Activated CD4-positive, alpha-beta T cell treated with anti-CD3 and anti-CD28 coated beads, Interleukin-2, amount 50 U/mL, for 48 hours (primary cell): ENCODE measurements at places on chromosomes 4 and X.

- no peak for DNase-seq
Observed at GRCh38 chr4:10007793-10008608, 13.3 kb downstream of the SLC2A9 start.

DNA sequence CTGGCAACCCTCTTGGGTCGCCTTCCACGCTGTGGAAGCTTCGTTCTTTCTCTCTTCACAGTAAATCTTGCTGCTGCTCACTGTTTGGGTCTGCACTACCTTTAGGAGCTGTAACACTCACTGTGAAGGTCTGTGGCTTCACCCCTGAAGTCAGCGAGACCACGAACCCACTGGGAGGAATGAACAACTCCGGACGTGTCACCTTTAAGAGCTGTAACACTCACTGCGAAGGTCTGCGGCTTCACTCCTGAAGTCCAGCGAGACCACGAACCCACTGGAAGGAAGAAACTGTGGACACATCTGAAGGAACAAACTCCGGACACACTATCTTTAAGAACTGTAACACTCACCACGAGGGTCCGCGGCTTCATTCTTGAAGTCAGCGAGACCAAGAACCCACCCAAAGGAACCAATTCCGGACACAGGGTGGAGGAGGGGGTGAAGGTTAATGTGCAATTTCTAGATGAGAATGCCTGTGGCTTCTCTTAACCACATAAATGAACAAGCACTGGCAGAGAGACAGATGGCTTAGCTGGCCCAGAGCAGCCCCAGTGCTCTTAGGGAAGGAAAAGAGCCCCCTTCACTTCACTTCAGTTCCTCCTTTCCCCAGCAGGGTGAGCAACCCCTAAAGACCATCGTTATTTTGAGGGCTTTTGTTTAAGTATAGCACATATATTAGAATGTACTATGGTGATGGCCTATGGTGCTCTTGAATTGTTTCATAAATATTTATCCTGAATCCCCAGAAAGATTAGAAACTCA lies 73.0 kb downstream of the LUZP4 start:
- DNase-seq = no peak

DNA sequence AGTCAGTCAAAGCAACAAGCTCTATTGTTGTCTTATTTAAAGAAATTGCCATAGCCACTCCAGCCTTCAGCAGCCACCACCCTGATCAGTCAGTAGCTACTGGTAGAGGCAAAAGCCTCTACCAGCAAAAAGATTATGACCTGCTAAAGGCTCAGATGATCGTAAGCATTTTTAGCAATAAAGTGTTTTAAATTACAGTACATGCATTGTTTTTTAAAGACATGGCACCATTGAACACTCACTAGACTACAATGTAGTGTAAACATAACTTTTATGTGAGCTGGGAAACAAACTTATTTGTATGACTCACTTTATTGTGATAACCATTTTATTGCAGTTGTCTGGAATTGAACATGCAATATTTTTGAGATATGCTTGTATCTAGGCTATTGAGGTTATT lies 32.3 kb upstream of the DYNLT3 start:
- DNase-seq = no peak

DNA sequence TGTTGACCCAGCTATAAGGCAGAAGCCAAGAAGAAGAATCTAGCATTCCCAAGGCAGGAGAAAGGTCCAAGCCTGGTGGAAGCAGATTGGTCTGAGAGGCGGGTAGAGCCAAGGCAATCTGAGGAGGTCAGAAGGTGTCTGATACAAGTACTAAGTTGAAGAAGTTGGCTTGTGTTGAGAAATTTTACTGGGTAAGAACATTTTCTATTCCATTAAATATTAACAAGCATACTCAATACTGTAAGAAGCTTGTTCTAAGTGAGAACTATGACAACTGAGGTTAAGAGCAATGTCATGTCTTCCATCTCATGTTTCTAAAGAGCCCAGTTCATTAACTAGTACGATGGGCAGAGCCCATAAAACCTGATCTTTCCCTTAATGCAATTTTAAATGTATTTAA lies 75.0 kb downstream of the FAM13A start:
- DNase-seq = no peak

DNA sequence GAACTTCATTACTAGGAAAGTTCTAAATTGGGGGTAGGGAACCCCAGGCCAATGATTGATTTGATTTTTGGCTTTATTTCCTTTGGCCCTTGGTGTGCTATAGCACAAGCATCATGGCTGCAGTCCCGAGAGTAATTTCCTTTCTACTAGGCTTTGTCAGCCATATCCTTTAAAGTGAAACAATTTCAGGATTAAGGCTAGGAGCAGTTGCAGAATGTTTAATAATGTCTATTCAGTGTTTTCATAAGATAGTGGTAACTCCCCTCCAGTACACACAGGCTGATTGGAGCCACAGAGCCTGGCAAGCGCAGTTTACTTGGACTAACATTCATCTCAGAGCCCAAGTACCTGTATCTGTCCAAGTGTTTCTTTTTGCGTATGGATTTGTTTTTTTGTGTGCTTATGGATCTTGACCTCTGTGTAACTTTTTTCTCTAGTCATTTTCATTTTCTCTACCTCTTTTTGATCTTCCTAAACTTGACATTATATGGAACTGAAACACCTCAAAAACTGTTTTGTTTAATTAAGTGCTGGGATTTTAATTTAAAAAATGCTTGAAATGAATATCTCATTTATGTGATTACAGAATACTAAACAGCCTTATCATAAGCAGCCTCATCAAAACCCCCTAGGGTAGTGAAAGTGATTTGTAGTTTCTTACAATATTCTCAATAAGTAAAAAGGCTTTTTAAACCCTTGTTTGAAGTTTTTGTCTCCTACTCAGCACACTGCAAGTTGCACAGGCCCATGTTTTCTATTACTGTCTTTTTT lies 7.5 kb downstream of the STIM2 start:
- DNase-seq = no peak

DNA sequence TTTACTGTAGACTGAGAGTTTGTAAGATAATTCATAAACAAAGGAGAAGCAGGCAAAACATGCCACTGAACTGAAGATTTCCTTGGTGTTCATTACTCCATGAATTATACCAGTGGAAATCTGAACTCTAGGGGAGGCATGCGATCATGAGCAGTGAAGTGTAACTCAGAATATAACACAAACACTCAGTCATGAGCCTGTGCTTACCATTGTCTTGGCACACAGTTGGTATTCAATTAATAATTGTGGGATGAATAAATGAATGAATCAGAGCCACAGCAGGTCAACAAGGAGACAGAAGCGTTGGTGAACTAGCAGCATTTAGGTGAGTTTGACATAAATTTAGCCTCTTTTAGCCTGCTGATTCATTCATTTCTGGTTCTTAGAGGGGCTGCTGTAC lies 263.5 kb upstream of the DKK2 start:
- DNase-seq = no peak

GRCh38 chr4:24979554-24979953 lies 51.2 kb downstream of the LGI2 start:
- no peak for DNase-seq
